ENCODE measurements at places on chromosomes 4 and X. TPM values are rescaled to one million over a fixed set of nuclear protein-coding genes. Genes with fewer than 3 reads are reported as not detected.

GRCh38 chr4:145203410-145203809, 23.0 kb upstream of the OTUD4 start:
- no peak overlapping the region for H3K4me3 ChIP-seq
- no peak for DNase-seq
- no peaks in the 10 kb centered on the region for H3K36me3 ChIP-seq
- no peaks in the 10 kb centered on the region for H3K4me1 ChIP-seq
- H3K27me3 ChIP-seq: no peaks in the 10 kb centered on the region

DNA sequence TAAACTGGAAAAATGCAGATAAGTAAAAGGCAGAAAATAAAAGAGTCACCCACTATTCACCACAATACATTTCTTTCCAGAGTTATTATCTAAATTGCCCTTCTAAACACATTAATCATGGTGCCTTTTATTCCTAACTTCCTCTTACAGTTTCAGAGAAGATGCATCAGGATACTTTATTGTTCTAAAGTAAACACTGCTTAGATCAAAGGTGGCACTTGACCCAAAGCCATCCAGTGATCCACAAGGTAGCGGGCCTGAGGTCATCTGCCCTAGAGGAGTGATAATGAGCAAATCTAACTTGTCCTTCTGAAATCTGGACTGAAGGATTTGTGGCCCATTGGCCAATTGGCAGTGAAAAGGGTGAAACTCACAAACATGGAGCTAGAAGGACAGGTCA, 12.0 kb upstream of the TMEM154 start:
- H3K36me3 ChIP-seq: no peaks in the 10 kb centered on the region
- H3K4me1 ChIP-seq: peaks cover 5% of the 10 kb centered on the region
- 0 out of 2 replicates have a peak, but pooled peaks cover 8% of the 10 kb centered on the region for H3K27me3 ChIP-seq
- DNase-seq: no peak
- H3K27ac ChIP-seq: no peak overlapping the region

DNA sequence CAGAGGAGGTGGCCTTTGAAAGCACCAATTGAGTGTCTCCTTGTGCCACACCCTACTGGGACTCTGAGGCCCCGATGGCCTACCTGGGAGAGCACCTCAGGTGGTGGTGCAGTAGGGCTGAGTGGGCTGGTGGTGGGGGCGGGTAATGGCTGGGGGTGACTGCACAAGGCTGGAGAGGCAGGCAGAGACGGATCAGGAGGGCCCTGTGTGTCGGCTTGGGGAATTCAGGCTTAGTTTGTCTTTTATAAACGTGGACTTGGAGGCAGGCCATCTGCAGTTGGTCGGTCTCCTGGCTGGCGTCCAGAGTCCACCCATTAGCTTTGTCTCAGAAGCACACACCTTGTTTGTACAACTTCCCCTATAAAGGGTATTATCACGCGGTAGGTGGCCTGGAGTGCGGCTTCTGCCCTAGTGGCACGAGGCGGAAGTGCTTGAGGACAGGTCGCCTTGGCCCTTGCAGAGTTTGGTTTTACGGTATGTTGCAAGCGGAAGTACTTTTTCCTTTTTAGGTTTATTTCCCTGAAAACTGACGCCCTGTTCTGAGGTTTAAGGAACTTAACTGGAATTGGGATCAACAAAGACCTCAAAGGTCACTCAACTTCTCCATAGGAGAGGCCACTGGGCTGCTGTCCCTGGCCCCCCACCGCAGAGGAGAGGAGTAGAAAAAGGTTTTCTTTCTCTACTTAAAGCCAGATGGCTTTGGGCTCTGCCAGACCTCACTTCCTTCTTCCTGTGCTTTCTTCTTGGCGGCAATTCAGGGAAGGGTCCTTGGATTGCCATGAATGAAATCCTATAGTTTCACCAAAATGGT, 8.0 kb downstream of the TBC1D14 start:
- no peak overlapping the region for H3K27ac ChIP-seq
- no peaks in the 10 kb centered on the region for H3K4me1 ChIP-seq
- DNase-seq: no peak
- H3K36me3 ChIP-seq: no peaks in the 10 kb centered on the region
- no peak overlapping the region for H3K4me3 ChIP-seq

- 0 out of 2 replicates have a peak overlapping the region, but pooled peaks have one; percentile 11 for H3K4me3 ChIP-seq
- no peaks in the 10 kb centered on the region for H3K36me3 ChIP-seq
- H3K4me1 ChIP-seq: no peaks in the 10 kb centered on the region
- H3K27ac ChIP-seq: no peak overlapping the region
- peak; percentile 82 for DNase-seq
- H3K27me3 ChIP-seq: no peaks in the 10 kb centered on the region
Measured at GRCh38 chr4:20773144-20773997, 73.1 kb downstream of the PACRGL start.

The STX18 gene
- 42.6 TPM for total RNA-seq

The APLN gene
- 1.1 TPM for total RNA-seq

The FABP2 gene
- total RNA-seq: not detected

The CT55 gene
- not detected for total RNA-seq
